ENCODE measurements at places on chromosomes 1 and 21. TPM values are rescaled to one million over a fixed set of nuclear protein-coding genes. Genes with fewer than 3 reads are reported as not detected.

DNA sequence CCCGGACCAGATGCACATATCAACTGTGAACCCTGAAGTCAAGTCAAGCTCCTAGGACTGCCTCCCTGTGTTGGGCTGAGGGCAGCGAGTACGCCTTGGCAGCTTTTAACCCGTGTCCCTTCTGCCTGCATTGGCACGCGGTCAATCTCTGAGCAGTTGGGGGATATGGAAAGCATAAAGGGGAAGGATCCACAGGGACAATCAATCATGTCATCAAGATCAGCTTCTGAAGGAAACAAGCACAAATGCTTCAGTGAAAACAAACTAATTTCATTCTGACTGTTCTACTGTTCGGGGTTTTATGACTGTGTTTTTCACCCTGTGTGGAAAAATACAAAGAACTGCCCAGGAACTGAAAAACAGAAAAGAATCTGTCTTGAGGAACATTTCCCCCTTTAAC is 106.2 kb downstream of the RUNX1 start:
- DNase-seq = no peak

Gene ZC3H11A
- 46.9 TPM for total RNA-seq

DNA sequence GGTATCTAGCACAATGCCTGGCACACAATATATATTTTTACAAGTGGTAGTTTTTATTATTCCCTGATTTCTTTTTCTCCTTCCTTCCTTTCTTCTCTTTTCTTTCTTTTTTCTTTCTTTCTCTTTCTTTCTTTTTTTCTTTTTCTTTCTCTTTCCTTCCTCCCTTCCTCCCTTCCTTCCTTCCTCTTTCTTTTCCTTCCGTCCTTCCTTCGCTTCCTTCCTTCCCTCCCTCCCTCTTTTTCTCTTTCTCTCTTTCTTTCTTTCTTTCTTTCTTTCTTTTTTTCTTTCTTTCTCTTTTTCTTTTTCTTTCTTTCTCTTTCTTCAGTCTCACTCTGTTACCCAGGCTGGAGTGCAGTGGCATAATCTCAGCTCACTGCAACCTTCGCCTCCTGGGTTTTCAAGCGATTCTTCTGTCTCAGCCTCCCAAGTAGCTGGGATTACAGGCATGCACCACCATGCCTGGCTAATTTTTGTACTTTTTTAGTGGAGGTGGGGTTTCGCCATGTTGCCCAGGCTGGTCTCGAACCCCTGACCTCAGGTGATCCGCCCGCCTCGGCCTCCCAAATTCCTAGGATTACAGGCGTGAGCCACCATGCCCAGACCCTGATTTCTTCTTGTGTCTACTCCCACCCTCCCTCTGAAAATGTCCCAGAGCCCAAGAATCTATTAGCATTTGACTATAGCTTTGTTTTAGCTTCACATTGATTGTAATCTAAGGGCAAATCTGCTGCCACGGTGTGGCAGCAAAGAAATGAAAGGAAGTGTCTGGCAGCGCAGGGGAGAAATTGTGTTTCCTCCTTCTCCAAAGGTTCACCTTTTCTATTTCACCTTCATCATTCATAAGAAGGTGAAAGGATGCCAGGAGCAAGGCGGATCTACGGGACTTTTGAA is 19.9 kb upstream of the ABCB10 start:
- no peak for DNase-seq

Gene FNDC5
- 18.7 TPM for total RNA-seq

GRCh38 chr1:99717005-99717404 is 49.4 kb downstream of the FRRS1 start:
- no peak for DNase-seq

- DNase-seq = no peak
Observed at GRCh38 chr1:8925406-8925805, 20.3 kb upstream of the CA6 start.

Gene CYP4A22
- total RNA-seq = not detected

- no peak for DNase-seq
Observed at GRCh38 chr1:183137782-183138181, 48.3 kb upstream of the LAMC2 start.

Gene C1QB
- total RNA-seq = 34.3 TPM

- DNase-seq = no peak
Observed at GRCh38 chr1:156113282-156113950, 1.1 kb upstream of the LMNA start.

Gene MPL
- total RNA-seq = 1.6 TPM

DNA sequence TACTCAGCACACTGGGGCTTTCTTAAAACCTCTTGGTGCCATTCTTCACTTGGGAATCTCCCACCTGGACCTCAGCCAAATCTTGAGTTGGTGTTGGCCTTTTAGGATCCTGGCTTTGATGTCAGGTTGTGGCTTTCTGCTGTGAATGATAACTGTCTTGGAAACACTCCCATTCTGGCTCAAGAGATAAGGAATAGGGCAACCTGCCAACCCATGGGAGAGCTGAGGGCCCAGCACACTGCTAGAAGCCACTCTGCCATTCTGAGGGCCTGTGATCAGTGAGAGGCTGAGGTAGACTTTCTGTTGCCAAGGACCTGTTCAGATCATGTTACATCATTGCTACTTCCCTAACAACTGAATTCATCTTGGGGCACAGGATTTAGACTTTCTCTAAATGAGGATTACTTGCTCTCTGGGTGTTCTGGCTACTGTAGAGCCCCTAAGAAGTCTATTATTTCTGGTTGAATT is 45.8 kb downstream of the TTC39A start:
- DNase-seq = no peak

DNA sequence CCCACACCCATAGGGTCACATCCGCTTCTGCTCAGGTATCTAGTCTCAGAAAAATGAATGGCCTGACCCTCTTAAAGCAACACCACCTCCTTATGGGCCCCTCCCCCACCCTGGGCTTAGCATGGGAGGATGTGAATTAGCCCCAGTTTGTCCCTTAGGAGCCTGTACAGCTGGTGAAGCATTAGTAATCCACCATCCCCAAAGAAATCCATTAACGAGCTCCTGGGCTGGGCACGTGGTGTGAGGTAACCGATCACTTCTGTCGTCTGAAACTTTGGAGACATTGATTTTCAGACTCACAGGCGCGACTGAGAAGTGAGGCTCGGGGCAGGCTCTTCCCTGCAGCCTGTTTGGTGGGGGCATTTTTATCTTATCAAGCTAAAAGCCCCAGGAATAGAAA is 10.5 kb downstream of the RASSF5 start:
- no peak for DNase-seq

Gene PLK3
- 8.4 TPM for total RNA-seq

- no peak for DNase-seq
Observed at GRCh38 chr1:45395582-45395981, 55.3 kb upstream of the MUTYH start.

DNA sequence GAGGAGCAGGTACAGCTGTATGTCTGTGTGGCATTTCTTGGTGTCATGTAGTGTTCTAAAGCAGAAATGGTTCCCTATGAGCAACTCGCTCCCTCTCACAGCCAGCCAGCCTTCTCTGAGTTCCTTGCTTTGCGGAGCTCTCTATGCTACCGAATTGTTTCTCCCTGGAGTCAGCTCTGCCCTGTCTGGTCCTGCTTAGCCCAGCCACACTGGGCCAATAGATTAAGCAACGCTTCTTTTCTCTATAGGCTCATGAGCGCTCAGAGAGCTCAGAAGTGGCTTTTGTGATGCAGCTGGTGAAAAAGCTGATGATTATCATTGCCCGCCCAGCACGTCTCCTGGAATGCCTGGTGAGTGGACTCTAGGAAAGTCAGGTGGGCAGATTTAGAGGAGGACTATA is 113.1 kb downstream of the PIK3R3 start:
- no peak for DNase-seq

Gene ALPL
- total RNA-seq = 20.3 TPM

GRCh38 chr1:75085931-75086330 is 48.3 kb upstream of the LHX8 start:
- DNase-seq = no peak

Gene SLC27A3
- total RNA-seq = 9.8 TPM

Data from cardiac septum (tissue), 1 donor.